ENCODE measurements at places on chromosomes 7 and 10. TPM values are rescaled to one million over a fixed set of nuclear protein-coding genes. Genes with fewer than 3 reads are reported as not detected.
A peak's percentile ranks its signal among the peaks of the same experiment; 100 is the strongest.

DNA sequence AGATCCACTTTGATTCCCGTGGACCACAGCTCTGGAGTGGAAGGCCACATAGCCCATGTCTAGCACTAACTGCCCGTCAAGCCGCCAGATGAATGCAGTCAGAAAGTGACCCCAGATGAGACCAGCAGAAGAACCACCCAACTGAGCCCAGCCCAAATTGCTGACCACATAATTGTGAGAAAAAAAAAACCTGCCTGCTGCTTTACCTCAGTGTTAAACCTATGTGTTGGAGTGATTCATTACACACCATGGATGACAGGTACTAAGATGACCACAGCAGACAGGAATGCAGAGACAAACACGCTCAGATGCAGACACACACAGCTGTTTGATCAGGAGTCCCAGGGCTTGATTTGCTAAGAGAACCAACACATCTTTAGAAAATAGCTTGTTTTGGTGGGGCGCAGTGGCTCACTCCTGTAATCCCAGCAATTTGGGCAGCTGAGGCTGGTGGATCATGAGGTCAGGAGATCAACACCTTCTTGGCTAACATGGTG, 168.1 kb upstream of the PPP2R2D start:
- DNase-seq: no peak

GRCh38 chr7:39583539-39583938, 17.3 kb downstream of the YAE1 start:
- DNase-seq: no peak

- peak; percentile 94 for DNase-seq
These were observed 36.7 kb downstream of the PFKFB3 start for GRCh38 chr10:6239213-6239991.

ST8SIA6 gene
- not detected for total RNA-seq

DNA sequence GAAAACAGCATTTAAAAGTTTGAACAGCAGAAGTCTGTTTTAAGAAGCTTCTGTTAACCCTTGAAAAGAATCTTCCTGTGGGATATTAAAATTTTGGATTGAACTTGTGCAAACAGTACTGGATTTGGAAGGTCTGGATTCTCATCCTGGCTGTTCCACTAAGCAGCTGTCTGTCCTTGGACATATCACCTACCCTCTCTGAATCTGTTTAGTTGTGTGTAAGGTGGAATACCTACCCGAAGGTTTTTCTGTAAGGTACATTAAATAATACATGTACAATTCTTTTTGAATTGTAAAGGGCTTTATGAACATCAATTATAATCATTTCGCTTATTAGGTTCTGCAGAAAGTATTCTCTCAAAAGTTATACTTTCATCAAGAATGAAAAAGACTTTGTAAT, 2.2 kb downstream of the PDCD4 start:
- no peak for DNase-seq

DNA sequence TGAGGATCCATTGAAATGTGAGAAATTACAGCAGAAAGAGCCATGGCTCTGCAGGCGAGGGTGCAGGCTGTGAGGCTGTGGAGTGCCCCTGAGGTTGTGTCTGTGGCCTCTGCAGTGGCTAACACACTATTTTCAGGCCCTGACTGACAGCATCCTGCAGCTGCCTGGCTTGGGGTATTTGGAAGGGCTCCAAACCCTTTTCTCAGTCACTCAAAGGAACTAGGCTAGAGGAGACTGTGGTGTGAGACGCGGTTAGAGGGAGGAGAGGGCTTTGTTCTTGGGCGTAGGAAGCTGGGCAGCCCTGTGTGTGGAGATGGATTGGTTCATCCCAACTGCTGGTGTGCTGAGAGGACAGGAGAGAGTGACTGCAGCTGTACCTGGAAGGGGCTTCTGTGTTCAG, 134.9 kb downstream of the RAMP3 start:
- no peak for DNase-seq

DNA sequence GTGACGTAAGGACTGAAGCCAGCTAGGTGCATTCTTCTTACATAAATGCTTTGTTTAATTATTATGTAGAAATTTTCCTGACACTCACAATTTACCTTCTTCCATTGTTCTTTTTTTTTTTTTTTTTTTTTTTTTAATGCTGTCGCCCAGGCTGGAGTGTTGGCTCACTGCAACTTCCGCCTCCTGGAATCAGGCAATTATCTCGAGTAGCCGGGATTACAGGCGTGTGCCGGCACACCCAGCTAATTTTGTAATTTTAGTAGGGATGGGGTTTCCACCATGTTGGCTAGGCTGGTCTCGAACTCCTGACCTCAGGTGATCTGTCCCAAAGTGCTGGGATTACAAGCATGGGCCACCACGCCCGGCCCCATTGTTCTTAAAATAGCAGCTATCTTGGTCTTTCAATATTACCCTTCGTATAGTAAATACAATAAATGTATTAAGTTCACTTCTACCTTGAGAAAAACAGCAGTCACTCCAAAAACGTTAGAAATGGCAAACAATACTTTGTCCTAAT, 32.1 kb downstream of the BZW2 start:
- DNase-seq: no peak

GRCh38 chr7:75732764-75733630, 5.7 kb downstream of the HIP1 start:
- peak; percentile 86 for DNase-seq

STEAP4 gene
- total RNA-seq: not detected

DNA sequence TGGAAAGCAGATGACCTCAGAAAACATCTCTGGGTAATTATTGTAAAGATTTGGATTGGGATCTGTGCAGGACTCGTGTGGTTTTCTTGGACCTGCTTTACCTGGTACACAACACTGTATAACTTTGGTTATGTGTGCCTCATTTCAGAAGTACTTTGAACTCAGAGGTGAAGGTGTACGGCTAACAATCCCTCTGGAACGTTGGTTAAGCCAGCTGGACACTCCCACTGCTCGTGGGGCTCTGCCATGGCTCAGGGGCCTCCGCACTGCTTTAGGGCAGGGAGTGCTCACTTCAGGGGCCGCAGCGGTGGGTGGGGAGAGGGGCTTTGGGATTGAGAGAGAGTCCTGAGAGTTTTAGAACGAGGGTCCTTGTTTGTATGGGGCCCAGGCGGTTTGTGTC, 13.5 kb downstream of the DYNC2I1 start:
- no peak for DNase-seq

SPDYE3 gene
- not detected for total RNA-seq

IMMP2L gene
- 1.5 TPM for total RNA-seq

DNA sequence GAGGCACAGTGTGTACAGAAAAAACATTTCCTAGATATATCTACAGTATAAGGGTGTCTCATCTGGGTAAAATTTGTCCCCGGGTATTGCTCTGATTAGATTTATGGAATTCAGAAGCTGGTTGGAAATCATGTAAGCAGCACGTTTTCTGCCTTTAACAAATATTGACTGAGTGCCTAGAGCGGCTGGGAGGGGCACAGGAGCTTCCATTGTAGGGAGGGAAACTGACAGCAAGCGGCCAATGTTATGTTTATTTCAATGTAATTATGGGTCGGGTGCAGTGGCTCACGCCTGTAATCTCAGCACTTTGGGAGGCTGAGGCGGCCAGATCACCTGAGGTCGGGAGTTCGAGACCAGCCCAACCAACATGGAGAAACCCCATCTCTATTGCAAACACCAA, 4.4 kb upstream of the RFC2 start:
- no peak for DNase-seq

DNA sequence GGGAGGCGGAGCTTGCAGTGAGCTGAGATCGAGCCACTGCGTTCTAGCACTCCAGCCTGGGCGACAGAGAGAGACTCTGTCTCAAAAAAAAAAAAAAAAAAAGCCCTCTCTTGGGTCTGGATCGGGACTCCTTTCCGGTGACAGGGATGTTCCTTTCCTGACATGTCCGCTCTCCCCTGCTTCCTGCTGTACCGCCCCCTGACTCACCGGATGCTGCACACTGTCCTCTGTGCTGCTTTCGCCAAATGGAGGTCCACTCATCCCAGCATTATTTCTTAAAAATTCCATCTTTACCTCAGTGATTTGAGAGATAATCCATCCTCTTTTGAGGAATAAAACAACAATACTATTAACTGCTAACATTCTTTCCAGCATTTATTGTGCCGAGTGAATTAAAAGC, 113.8 kb upstream of the EEPD1 start:
- no peak for DNase-seq

DNA sequence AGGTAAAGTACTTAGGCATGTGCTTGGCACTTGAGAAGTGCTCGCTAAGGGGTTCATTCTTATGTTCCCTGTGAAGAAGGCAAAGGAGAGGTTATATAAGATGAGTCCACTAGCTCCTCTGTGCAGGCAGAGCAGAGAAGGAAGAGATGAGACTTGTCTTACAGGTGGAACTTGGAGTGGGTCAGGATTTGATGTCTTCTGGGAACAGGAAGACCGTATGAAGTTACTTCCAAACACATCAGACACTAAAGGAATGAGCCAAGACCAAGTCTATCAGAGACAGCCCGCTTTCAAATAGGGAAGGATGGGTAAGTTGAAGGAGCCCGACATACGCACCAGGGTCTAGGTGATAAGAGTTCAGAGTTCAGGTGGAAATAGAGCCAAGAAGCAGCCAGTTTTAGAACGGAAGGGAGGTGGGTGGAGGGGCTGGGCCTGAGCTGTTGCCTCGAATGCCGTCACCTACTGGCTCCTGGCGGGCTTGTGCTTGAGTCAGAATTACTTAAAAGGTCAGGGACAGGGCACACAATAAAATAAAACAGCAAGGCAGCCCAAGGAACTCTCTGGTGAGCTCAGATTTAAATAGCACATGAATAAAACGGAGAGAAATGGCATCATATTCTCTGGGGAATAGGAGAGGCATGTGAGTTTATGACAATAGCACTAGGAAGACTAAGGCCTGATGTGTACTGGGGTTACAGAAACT, 56.1 kb upstream of the GRB10 start:
- DNase-seq: peak; percentile 88

CLRN3 gene
- not detected for total RNA-seq

DNA sequence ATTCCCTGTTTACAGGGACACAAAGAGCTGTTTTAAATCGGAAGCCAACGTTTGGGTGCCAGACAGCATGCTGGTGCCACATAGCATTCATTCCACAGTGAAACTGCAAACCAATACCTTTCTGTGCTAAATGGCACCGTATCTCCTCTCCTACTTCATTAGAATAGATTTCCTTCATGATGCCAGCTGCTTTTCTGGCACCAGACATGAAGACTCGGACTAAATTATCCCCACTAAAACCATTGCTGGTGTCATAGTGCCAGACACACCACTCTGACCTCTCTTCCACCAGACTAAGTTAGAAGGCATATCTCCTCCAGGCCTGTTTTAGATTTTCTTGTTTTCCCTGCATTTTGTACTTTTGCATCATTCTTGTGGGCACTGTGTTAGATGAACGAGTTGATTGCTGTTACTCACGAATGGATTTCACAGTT, 155.1 kb downstream of the ETV1 start:
- DNase-seq: no peak

GRCh38 chr10:77431209-77431611, 206.4 kb downstream of the KCNMA1 start:
- DNase-seq: no peak

OR9A2 gene
- not detected for total RNA-seq

Measured in MG63 (cell line).